ENCODE measurements at places on chromosomes 1 and 21.
A peak's percentile ranks its signal among the peaks of the same experiment; 100 is the strongest.

- DNase-seq: peak; percentile 21
Measured at GRCh38 chr1:5945445-5945844, 46.8 kb downstream of the NPHP4 start.

DNA sequence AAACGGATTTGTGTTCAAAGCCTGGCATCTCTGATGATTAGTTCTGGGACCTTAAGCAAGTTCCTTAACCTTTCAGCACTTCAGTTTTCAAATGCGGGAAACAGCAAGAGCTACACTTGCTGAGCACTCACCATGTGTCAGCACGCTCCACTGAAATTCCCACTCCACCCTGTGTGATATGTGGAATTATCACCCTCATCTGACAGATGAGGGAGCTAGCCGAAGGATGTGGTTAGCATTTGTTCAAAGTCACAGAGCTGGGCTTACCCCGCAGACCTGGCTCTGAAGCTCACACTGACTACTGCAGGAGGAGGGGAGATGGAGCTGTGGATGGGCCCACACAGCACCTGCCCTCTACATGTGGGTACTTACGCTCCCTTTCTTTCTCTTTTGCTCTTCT lies 29.1 kb downstream of the IL12RB2 start:
- no peak for DNase-seq

DNA sequence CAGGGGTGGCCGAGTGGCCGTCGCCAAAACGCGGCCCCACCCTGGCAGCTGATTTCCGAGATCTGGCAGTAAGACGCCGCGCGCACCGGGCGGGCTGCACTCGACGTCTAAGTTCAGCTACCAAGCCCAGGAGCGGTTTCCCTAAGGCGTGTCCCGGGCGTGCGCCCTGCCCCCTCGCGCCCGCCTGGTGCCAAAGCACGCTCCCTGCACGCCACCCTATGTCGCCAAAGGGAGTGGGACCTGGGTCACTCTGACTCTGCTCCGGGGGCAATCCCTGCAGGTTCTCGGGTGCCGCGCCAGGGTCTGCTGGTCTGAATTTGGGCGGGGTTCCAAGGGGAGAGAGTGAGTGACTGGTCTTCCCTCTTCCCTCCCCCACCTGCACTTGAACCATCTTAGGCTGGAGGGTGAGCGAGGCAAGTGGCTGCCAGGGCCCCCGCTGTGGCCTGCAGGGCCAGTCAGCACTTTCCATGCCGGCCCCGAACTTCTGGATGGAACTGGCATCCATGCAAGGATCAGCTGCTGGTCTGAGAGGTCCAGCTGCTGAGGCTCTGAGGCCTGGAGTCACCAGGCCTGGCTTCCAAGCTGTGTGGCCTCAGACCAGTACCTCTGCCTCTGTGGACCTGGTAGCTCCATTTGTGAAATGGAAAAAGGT lies at the start of gene LRRC38:
LRRC38 (minus strand) TSS at position 109 of the 652 bp plus-strand sequence. CDS start 410 bp downstream, outside the sequence.
- DNase-seq: no peak

DNA sequence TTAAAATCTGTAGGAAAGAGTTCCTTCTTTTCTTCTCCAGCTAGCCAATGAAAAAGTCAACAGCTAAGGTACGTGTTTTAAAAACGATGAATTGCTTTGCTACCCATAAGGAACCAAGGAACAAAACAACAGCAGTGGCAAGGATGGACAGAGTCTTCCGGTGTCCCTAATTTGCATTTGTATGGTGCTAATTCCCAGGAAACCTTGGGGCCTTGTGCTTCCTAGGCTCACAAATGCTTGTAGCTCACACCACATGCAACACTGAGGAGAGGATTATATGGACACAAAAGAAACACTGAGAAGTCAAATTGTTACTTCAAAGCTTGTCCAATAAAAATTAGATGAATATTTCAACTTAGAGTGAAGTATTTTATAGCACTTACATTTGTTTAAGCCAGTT lies 1.8 kb upstream of the PGBD5 start:
- no peak for DNase-seq

GRCh38 chr1:115217150-115218033 lies 120.7 kb downstream of the NGF start:
- DNase-seq: no peak

Data from upper lobe of right lung (tissue), 1 donor.